ENCODE measurements at places on chromosomes 1 and 21.

DNA sequence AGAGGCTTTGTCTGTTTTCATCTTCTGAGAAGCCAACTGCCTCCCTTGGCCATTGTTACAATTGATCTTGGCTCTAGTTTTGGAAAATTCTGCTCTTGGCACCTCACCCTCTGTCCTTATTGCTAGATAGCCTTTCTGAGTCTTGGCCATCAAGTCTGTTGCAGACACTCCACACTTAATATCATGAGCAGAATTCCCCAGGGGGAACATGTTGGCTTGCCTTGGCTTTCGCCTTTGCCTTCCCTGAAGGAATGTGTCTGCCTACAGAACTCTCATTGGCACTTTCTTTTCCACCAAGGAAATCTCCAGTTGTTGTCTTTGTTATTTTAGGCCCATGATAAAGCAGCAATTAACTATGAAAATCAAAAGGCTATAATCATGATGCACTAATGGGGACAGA, 42.7 kb upstream of the LDLRAP1 start:
- DNase-seq = no peak

GRCh38 chr1:5448486-5448885, 543.7 kb downstream of the NPHP4 start:
- DNase-seq = no peak

GRCh38 chr1:16050328-16050727, 6.7 kb downstream of the CLCNKB start:
- no peak for DNase-seq

GRCh38 chr21:34552360-34553098, 40.5 kb upstream of the KCNE1 start:
- DNase-seq = no peak

DNA sequence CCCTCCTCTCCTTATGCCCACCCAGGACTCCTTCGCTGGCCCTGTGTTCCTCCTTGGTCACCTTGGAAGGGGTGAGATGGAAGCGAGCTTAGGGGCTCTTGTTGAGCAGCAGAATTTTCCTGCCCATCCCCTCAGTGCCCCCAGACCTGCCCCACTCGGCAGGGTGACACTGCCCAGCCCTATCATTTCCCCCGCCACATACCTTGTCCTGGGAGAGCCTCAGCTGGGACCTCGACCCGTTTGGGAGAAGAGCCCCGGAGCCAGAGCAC, 1.4 kb upstream of the FNDC5 start:
- no peak for DNase-seq

GRCh38 chr1:101730559-101730958, 266.2 kb downstream of the OLFM3 start:
- no peak for DNase-seq

DNA sequence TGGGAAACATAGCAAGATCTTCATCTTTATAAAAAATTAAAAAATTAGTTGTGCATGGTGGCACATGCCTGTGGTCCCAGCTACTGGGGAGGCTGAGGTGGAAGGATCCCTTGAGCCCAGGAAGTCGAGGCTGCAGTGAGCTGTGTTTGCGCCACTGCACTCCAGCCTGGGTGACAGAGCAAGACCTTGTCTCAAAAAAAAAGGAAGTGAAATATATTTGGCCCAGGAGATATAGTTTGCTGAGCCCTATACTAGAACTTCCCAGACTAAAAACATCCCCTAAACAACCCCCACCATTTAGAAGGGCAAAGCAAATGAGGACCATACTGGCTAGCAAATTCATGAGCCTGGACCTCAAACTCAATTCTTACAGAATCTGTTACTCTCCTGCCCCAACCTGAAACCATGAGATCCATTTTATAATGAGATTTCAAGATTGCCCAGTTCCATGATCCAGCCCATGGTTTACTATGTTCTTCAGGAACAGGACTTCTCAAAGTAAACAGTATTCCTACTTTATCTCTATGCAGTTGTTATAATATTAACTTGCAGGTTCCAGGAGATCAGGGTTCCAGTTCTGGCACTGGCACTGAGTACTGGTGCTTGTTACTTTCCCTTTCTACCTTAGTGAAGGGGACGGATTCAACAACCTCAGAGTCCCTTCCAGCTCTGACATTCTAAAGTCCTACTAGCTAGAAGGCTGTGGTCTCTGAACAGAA, 48.9 kb upstream of the TADA1 start:
- DNase-seq = no peak

DNA sequence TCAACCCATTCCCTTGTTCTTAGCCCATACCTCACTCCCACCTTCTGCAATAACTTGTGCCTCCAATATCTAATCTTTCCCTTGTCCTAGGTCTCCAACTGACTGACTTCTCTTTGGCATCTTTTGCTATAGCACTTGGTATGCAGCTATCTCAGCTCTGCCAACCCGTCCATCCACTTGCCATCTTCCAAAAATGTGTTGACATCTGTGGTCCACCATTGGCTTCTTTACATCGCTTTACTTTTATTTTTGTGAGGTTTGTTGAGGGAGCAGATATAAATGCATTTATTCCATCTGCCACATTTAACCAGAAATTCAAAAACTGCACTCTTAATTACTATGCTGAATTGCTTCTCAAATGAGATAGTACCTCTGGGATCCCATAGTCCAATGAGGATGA, 24.9 kb upstream of the PSMB2 start:
- no peak for DNase-seq

DNA sequence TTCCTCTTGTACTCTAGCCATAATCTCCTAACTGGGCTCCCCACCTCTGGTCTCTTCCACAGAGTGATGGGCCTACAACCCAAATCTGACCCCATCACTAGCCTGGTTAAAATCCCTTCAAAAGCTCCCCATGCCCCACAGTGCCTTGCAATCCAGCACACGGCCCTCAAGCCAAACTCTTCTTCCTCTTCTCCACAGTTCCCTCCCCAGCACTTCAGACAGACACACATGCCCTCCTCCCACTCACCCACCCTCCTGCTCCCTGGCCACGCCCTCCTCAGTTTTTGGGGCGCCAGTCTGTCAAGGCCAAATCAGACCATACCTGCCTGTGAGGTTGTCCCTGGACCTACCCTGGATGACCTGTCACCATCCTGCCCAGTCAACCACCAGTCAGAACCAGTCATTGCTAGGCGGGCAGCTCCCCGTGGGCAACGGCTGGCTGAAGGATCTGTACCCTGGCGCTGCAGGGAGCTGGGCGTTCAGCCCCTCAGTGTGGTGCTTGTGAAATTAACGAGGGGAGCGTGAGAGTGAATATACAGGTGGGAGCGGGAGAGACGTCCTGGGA, 753 bp downstream of the C1orf210 start:
- no peak for DNase-seq

GRCh38 chr1:66452162-66452561, 81.8 kb upstream of the SGIP1 start:
- no peak for DNase-seq

GRCh38 chr1:216812966-216813365, 89.7 kb upstream of the ESRRG start:
- no peak for DNase-seq

- no peak for DNase-seq
Observed at GRCh38 chr1:10643607-10644306, 152.7 kb downstream of the CASZ1 start.

- no peak for DNase-seq
Observed at GRCh38 chr1:87226341-87226760, 102.3 kb upstream of the LMO4 start.

DNA sequence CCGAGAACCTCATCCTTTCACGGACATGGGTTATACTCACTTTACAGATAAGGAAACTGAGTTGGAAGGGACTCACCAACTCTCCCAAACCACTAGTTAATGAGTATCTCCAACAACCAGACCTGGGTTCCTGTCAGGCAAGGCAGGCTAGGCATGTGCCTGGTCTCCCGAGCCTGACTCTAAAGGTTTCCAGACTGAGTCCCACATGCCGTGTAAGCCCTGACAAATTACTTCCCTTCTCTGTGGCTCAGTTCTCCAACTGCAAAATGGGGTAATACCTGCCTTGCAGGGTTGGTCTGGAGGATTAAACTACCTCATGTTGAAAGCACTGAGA, 34.3 kb downstream of the SSBP3 start:
- DNase-seq = no peak

DNA sequence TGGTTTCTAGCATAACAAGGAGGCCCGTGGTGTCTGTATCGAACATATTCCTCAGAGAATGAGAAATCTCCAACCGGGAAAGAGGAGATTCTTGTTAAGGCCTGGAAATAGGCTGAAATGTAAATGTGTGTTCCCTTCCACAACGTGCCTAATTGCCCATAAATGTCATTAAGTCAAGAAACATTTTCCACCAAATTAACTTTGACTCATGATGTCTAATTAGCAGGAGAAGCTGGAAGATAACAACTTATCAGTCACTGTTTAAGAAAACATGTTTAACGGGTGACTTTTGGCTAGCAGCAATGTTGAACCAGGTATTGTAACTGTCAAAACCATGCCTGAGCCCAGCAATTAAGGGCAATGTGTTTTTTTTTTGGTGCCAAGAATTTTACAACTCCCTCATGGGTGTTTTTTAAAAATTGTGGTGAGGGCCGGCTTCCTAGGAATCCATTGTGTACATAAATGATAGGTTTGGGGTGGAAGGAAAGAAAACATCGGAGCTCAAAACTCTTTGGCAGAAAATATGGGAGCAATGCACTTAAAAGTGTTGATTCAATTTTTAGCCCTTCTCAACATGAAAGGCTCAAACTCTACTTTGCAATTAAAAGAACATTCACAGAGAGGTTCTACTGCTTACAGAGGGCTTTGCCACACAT, 67.0 kb downstream of the OLIG1 start:
- DNase-seq = no peak

DNA sequence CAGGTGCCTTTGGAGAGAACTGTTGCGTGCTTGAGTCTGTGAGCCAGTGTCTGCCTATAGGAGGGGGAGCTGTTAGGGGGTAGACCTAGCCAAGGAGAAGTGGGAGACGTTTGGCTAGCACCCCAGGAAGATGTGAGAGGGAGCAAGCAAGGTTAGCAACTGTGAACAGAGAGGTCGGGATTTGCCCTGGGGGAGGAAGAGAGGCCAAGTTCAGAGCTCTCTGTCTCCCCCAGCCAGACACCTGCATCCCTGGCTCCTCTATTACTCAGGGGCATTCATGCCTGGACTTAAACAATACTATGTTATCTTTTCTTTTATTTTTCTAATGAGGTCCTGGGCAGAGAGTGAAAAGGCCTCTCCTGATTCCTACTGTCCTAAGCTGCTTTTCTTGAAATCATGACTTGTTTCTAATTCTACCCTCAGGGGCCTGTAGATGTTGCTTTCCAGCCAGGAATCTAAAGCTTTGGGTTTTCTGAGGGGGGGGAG, 2.4 kb downstream of the BTG2 start:
- DNase-seq = no peak

GRCh38 chr1:42941640-42942330, 16.9 kb downstream of the SLC2A1 start:
- no peak for DNase-seq

- no peak for DNase-seq
Observed at GRCh38 chr1:54502342-54502741, 45.7 kb upstream of the ACOT11 start.

GRCh38 chr1:179709841-179710329, 33.2 kb upstream of the FAM163A start:
- no peak for DNase-seq

DNA sequence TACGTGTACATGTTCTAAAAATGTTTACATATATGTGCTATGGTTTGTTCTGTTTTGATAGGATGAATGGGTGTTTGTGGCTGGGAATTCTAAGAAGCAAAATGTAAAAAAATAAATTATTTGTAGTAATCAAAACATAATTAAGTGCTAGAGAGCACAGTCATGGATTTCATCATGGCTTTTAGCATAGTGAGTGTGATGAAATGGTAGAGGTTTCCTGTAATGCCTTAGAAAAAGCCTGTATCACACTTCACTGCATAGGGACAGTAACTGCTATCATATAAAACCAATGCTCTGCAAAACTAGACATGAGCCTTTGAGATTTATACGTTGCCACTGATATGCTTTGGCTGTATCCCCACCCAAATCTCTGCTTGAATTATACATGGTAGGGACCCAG, 99.8 kb downstream of the PTGER3 start:
- DNase-seq = no peak

- no peak for DNase-seq
Observed at GRCh38 chr1:205668951-205669340, 11.4 kb downstream of the SLC45A3 start.

- no peak for DNase-seq
Observed at GRCh38 chr1:109040989-109041620, 797 bp downstream of the WDR47 start.

- DNase-seq = no peak
Observed at GRCh38 chr21:44558695-44559094, at the start of gene KRTAP10-3. KRTAP10-3 (minus strand) TSS chr21:44558795; CDS start chr21:44558715, 80 bp downstream.

- DNase-seq = no peak
Observed at GRCh38 chr1:242008826-242009495, 10.1 kb upstream of the MAP1LC3C start.

GRCh38 chr1:240607006-240607405, 4.9 kb downstream of the GREM2 start:
- no peak for DNase-seq

- no peak for DNase-seq
Observed at GRCh38 chr1:172487550-172487949, 43.7 kb upstream of the PIGC start.

GRCh38 chr1:30764396-30764795, 6.8 kb upstream of the LAPTM5 start:
- DNase-seq = no peak

DNA sequence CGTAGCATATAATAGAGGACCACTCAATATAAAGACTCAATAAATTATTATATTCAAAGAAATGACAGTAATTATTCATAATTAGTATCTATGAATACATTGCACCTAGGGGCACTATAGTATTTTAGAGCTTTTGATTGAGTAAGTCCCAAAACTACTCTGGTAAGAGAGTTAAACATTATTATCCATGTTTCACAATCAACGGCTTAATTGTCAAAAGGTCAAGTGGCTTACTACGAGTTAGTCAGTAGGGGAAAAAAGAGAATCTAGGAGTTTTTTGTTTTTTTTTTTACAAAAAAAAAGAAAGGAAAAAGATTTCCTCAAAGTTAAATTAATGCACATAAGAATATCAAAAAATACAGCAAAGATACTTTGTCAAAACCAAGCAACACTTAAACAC, 20.4 kb upstream of the LAMC1 start:
- DNase-seq = no peak

- DNase-seq = no peak
Observed at GRCh38 chr1:55468142-55468795, 253.1 kb upstream of the USP24 start.

Measured in stimulated activated CD8-positive, alpha-beta memory T cell treated with anti-CD3 and anti-CD28 coated beads, Interleukin-4, amount 100 ng/mL, for 4 hours (primary cell).